Central memory CD4-positive, alpha-beta T cell (primary cell): ENCODE measurements at places on chromosomes 6 and 20.

GRCh38 chr20:21804802-21805201 is 99.3 kb downstream of the PAX1 start:
- DNase-seq = no peak

DNA sequence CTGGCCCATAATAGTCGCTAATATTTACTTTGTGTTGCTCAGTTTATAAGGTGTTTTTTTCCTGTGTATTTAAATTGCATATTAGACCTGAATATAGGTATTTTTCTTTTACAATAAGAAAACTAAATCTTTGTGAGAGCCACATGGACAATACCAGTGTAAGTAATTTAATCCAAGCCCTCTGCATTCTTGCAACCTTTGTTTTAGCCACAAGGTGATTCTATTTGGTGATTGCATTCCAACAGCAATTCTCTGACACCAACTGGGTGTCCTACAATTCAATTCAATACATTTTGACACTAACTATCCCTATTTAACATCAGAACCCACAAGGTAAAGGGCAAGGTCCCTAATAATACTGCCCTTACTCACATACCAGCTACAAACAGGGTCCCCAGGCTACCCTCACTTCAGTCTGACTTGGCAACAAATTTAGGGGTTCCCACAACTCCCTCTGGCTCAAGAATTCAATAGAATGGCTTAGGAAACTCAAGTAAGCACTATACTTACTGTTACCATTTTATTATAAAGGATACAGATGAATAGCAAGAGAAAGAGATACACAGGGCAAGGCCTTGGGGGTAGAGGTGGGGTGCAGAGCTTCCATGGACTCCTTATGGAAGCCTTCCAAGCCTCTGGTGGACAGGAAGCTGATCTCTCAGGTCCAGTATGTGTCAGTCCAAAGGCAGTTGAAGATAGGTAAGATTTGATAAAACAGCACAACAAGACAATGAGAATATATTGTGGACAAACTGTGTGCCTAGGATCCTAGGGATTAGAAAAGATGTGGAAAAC is 169.3 kb downstream of the CD83 start:
- DNase-seq = no peak

DNA sequence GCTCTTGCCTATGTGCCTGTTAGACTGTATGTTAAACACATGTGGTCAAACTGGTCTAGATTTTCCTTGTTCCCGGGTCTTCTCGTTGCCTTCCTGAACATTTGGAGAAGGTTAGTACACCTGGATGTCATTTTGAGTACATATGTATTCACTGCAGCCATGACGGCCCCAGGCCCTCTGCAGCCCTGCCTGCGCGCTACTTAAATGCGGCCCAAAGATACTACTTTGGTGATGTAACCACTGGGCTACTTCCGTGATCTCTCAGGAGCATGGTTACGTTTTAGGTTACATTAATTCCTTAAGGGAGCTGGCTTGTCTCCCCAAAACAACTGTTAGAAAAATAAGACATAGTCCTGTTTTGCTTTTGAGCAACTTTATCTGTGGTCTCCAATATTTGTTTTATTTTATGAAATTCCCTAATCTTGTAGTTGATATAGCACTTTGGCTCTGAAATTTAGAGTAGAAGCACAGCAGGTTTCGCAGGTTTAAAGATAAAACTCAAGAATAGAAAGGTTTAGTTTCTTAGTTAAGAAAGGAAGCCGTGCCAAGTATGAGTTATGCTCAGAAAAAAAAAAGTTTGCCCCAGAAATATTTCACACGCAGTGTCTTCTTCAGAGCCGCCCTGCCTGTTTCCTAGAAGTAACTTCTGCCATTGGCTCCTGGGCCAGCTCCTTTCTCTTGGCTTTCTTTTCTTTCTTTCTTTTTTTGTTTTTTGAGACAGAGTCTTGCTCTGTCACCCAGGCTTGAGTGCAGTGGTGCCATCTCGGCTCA is 38.1 kb downstream of the TIAM2 start:
- DNase-seq = no peak

GRCh38 chr6:33118525-33119123 is 42.8 kb downstream of the HLA-DPB1 start:
- peak; percentile 58 for DNase-seq

GRCh38 chr6:79896075-79896449 is 51.3 kb downstream of the ELOVL4 start:
- DNase-seq = no peak

DNA sequence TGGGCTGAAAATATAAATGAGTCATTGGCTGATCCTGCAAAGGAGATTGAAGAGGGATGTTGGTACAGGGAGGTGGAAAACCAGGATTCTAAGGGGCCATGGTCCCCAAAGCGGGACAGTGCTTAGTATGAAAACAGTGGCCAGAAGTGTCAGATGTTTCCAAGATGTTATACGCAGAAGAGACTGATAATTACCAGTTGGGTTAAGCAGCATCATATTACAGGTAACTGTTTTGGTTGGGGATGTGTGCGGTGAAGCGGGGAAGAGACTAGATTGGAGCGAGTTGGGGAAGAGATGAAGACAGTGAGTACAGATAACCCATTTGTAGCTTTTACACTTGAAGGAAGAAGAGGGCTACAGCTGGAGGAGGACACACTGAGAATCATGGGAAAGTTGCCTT is 80.8 kb downstream of the PLEKHG1 start:
- DNase-seq = no peak

DNA sequence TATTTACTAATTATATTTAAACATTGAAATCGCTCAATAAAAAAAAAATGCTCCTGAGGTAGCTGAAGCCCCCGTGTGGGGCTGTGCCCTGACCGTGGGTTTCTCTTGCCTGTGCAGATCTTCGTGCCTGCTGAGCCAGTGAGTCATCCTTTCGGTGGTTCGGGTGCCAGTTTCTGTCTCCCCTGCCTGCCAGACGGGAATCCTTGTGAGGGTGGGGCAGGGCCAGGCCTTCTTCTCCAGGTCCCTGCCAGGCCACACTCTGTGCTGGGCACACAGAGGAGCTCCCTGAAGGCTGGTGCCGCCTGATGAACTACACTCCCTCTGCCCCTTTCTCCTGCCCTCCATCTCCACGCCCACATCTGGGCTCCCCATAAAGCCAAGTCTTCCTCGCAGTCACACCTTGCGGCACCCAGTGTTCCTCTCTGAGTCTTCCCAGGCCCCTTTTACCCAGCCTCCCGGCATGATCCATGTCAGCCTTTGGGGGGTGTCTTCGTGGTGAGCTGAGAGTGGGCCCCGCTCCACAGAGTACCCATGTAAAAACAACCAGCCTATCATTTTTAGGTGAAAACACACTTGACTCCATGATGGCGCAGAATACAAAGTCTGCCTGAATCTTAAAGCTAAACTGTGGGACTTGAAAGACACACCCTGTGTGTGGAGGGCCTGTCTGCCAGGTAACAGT is 19.3 kb downstream of the FGD2 start:
- DNase-seq = no peak

DNA sequence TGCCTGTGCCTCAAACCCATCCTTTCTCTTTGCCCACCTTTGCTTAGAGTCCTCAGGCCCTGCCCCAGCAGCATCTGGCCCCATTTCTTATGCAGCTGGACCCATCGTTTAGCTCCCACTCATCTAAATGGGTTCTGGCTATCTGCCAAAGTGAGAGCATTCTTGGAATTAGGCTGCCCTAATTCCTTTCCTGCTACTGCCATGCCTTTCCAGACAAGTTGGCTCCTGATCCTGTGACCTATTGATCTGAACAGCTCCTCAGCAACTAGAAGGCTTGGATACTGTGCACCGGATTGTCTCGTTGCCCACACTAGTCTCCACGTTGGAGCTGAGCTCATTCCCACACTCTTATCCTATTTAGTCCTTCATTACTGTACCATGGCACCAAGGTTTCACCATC is 22.9 kb downstream of the DZANK1 start:
- no peak for DNase-seq

- no peak for DNase-seq
Observed at GRCh38 chr6:14088600-14089192, 28.9 kb upstream of the CD83 start.

GRCh38 chr6:170034294-170034693 is 256.6 kb downstream of the DLL1 start:
- no peak for DNase-seq

DNA sequence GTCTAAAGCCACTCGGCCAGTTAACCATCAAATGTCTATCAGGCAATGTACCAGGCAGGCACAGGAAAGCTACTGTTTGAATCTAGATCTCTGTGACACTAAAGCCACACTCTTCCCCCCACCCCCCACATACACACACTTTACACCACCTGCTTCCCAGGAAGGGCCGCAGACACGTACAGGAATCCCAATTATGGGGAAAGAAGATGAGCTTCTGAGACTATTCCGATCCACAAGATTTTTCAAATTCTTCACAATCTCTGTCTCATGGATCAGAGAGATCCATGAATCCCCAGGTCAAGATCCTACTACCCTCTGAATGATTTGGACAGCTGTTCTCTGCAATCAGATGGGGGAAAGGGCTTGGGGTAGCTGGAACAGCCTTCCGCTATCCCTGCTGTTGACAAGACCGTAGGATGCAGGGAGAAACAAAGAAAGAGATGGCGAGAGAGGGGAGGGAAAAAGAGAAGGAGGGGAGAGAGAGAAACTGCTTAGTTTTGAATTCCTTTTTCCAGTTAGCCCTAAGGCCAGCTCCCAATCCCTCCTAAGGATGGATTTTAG is 25.4 kb upstream of the RIMS4 start:
- DNase-seq = no peak

DNA sequence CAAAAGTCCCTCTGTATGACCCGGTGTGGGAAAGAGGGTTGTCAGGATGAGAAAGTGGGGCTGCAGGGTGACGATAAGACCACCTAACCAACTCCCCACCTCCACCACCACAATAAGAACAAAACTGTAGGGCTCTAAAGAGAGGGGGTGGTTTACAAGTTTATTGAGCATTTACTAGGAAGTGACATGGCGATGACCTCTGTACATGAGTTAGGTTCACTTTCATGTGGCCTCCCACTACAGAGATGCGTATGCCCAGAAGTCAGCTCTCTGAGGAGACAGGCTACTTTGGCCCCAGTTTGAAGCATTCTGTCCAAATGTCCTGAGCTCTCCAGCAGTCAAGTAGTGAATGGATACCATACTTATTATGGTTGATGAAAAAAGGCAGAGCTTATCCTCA is 28.7 kb upstream of the PI16 start:
- DNase-seq = no peak

- DNase-seq = no peak
Observed at GRCh38 chr20:54123587-54124180, 50.1 kb downstream of the CYP24A1 start.

DNA sequence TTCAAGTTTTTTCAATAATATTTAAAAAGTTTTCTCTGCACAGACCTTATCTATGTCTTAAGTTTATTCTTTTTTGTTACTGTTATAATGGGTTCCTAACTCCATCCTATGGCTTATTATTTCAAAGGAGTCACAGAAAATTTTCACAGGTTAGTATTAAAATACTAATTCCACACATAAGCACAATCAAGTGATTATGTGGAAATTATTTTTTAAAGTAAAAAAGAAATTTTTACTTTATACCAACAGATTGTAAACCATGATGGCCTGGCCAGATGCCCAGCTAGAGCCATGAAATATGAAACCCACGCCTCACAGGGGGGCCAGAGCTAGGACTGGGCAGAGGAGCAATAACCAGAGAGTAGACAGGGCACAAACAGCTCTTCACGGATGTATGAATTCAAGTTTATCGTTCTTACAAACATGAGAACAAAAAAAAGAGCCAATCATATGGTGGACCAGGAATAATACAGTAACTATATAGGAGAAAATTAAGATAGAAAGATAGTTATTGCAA is 34.0 kb downstream of the NUDT3 start:
- no peak for DNase-seq
